Right lung (tissue), 10 donors: ENCODE measurements at places on chromosomes 4 and X. TPM values are rescaled to one million over a fixed set of nuclear protein-coding genes. Genes with fewer than 3 reads are reported as not detected.

GRCh38 chr4:88419874-88420273 is 37.0 kb upstream of the HERC5 start:
- no peak for DNase-seq

DNA sequence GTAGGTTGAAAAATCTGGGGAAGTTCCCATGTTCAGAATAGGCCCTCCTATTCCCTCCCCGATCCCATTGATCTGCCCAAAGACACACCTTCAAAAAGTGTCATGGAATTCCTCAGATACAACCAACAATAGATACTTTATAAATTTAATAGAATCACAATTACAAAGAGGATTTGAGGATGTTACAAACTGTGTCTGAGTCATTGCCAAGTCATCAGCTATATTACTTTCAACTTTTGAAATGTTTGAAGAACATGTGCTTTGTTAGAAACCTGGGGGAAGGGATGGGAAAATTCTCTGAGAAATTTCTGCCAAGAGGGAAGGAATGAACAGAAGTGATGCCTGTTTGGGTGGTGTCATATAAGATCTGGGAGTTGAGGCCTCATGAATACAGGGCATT is 46.7 kb downstream of the KCNIP4 start:
- no peak for DNase-seq

DNA sequence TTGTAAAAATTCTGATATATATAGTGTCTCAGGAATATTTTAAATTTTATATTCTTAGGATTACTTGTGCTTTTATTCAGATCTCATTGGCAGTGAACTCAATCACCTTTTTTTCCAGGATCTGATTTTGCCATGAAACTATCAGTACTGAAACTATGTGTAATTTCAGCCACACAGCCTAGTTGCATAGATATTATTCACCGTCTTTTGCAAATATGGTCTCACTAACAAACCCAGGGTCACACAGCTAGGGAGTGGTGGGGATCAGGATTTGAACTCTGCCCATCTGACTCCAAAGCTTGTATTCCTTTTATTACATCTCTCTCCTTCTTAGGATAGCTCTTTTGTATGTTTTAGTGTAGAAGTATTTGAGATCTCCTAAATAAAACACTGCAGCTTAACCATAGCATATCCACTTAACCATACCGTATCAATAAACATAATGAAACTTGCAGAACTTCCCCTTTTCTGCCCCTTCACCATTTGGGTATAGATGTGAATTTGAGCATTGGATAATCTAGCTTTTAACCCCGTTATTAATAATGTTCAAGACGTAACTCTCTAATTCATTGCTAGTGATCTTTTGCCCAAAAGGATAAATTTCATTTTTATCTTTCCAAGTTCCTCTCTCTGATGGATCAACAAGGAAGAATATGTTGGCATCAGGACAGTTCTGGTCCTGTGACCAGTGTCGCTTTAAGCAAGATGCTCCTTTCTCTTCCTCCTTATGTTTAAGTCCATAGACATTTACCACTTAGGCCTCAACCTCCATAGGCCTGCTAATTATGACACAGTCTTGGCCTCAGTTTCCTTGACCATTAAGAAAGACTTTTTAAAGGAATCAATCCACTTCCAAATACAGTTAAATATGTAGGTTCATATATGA is 74.6 kb downstream of the RAPGEF2 start:
- no peak for DNase-seq

DNA sequence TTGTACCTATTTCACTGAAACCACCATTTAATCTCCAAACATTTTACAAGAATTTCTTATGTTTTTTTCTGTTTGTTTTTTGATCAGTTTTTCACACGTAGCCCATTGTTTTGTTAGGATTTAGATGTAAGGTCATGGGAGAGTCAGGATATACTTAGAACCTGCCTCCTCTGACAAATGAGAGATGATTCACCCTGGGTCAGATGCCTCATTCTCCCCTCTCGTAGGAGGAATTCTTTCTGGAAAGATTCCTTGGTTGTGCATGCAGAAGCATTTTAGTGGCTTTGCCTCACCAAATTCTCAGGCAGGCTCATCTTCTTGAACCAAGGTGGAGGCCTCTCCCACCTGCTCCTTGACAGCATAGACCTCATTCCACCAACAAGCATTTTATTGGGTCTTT is 599.3 kb downstream of the SPRY1 start:
- no peak for DNase-seq

Gene ASB12
- polyA plus RNA-seq = 1.2 TPM

Gene GABRE
- polyA plus RNA-seq = 14.5 TPM

Gene TLR2
- 45.2 TPM for polyA plus RNA-seq

Gene ZBED1
- 34.9 TPM for polyA plus RNA-seq
